ENCODE measurements at places on chromosomes 7 and 10.

DNA sequence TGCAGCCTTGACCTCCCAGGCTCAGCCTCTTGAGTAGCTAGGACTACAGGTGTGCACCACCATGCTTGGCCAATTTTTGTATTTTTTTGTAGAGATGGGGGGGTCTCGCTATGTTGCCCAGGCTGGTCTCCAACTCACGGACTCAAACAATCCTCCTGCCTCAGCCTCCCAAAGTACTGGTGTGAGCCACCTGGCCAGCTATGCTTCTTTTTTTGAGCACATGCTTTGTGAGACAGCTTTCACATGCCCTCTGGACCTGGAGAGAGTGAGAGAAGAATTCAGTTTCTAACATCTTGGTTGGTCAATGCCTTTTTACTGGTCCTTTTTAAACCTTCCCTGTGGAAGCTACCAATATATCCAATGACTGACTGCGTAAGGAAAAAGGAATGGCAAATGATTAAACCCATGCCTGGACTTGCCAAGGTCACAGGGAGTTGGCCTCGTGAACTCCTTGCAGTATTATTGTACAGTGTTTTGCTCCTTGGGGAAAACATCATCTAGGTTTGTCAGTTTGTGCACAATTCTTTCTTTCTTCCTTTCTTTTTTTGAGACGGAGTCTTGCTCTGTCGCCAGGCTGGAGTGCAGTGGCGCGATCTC, 6.2 kb upstream of the FOXK1 start:
- no peaks in the 10 kb centered on the region for H3K36me3 ChIP-seq
- H3K27me3 ChIP-seq: no peaks in the 10 kb centered on the region
- H3K4me3 ChIP-seq: no peak overlapping the region
- H3K27ac ChIP-seq: no peak overlapping the region
- no peaks in the 10 kb centered on the region for H3K4me1 ChIP-seq

DNA sequence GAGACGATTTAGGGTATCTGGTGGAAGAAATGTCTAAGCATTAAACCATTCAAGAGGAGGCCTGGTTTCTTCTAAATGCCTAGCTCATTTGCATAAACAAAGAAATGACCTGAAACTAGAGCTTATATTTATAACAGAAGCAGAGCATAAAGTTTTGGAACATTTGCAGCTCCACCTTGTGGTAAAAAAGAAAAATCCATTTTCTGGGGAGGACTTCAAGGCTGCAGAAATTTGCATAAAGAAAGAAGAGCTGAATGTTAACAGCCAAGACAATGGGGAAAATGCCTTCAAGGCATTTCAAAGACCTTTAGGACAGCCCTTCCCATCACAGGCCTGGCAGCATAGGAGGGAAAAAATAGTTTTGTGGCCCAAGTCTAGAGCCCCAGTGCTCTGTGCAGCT, 362.0 kb downstream of the ZNF248 start:
- DNase-seq: no peak
- no peaks in the 10 kb centered on the region for H3K36me3 ChIP-seq
- H3K27ac ChIP-seq: no peak overlapping the region
- H3K4me3 ChIP-seq: no peak overlapping the region
- H3K27me3 ChIP-seq: no peaks in the 10 kb centered on the region
- H3K4me1 ChIP-seq: peaks cover 11% of the 10 kb centered on the region

- no peak for DNase-seq
- no peak overlapping the region for H3K4me3 ChIP-seq
- peaks cover 9% of the 10 kb centered on the region for H3K4me1 ChIP-seq
- no peaks in the 10 kb centered on the region for H3K36me3 ChIP-seq
- H3K27ac ChIP-seq: no peak overlapping the region
Measured at GRCh38 chr7:33804140-33804660, 101.1 kb upstream of the BMPER start.

- peaks cover 3% of the 10 kb centered on the region for H3K4me1 ChIP-seq
- no peak overlapping the region for H3K27ac ChIP-seq
- no peaks in the 10 kb centered on the region for H3K36me3 ChIP-seq
- no peak overlapping the region for H3K4me3 ChIP-seq
- no peaks in the 10 kb centered on the region for H3K27me3 ChIP-seq
Measured at GRCh38 chr7:105219771-105220160, 169.0 kb downstream of the SRPK2 start.

- peaks cover 35% of the 10 kb centered on the region for H3K4me1 ChIP-seq
- H3K4me3 ChIP-seq: no peak overlapping the region
- no peaks in the 10 kb centered on the region for H3K36me3 ChIP-seq
- DNase-seq: peak; percentile 75
- H3K27ac ChIP-seq: no peak overlapping the region
Measured at GRCh38 chr10:44180321-44181168, 204.4 kb downstream of the CXCL12 start.

DNA sequence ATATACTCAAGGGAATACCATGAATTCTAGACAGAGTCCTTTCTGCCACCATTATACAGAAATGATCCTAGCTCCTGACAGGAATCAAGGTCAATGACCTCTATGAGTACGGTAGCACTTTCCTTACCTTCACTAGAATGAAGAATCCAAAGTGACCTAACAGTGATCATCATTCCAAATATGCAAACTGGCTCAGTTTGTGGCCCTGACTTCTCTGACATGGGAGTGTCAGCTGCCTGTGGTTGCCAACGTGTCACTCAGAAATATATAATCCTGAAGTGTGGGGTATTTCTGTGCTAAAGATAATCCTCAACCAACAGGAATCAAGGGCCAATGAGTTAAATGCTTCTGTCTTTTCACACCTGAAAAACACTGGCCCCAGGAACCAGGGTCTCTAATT, 45.7 kb downstream of the COPG2 start:
- DNase-seq: no peak
- no peak overlapping the region for H3K4me3 ChIP-seq
- H3K27ac ChIP-seq: no peak overlapping the region
- peaks cover 2% of the 10 kb centered on the region for H3K36me3 ChIP-seq
- no peaks in the 10 kb centered on the region for H3K4me1 ChIP-seq
- no peaks in the 10 kb centered on the region for H3K27me3 ChIP-seq
